SK-N-MC (cell line): ENCODE measurements at places on chromosomes 5 and 9.

GRCh38 chr5:170169996-170170395 lies 62.8 kb upstream of the C5orf58 start:
- DNase-seq: no peak

DNA sequence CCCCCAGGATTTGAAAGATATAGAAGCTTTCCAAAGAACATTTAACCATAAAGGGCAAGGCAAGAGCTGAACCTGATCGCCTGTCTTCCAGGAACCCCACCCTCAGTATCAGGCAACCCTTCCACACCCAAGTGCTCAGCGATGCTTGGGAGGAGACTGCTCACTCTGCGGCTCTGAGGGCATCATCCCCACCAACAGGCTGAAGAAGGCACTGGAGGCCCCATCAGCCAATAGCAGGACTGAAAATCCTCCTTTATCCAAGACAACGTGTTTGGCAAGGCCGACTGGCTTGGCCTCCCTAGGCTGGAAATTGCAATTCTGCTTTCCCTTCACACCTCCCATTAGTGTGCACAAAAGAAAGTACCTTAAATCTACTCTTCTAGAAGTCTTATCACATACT lies 1.4 kb upstream of the PPP2CA start:
- no peak for DNase-seq

DNA sequence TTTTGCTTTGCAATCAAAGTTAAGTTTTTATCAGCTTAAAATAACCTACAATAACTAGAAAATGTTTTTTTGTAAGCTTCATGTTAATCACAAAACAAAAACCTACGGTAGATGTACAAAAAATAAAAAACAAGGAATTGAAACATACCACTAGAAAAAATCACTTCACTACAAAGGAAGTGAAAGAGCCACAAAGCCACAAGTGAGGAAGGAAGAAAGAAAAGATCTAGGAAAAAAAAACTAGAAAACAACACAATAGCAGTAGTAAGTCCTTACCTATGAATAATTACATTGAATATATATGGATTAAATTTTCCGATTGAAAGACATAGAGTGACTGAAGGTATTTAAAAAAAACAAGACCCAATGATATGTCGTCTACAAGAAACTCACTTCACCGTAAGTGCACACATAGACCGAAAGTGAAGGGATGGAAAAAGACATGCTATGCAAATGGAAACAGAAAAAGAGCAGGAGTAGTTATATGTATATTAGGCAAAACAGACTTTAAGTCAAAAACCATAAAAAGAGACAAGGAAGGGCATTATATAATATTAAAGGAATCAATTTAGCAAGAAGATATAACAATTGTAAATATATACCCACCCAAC lies 13.4 kb upstream of the ZDHHC21 start:
- DNase-seq: no peak

DNA sequence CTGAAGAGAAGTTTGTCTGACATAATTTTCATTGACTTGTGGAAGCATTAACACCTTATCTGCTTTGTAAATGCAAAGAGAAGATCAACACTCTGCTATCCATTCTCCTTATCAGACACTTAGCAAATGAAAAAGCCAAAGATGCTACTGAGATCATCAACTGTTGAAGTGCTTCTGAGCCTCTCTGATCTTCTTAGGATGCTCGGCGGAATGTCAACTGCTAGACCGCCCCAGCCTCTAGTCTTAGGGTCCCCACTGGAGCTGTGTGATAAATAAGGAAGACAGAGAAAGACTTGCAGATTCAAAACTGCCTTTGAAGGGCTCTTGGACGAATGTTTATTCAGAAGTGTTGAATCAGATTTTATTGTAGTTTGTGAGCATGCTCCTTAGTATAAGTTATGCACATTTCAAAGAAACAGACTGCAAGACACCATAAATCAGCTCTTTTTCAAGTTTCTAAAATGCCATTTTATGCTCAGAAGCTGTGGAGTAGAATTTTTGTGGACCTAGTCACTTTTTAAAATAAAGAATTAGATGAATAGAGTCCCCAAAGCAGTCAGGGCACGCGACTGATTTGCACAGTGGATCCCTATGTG lies 197.9 kb downstream of the DIRAS2 start:
- DNase-seq: no peak

DNA sequence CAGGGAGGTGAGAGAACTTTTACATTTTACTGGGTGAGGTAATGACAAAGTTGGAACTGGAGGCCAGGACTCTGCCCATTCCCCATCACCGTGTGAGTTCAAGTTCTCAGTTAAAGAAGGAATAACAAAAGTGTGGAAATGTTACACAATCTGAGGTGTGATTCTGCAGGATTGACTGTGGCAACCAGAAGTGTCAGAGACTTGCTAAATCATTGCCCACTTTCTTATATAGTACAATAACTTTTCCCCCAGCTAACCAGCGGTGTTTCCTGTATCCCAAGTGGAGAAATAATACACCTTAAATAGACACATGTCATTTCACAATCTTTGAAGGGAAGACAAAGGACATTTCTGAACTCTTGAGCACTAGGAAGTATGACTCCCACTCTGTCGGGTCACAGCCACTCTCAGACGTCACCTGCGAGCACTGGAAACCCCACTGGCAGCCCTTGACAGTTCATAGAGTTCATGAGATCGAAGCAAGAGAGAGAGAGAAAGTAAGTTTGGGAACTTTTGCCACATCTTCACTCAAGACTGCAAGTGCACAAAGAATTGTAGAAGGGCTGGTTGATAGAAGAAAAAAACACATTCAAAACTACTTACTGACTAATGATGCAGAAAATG lies 28.4 kb downstream of the PAX5 start:
- DNase-seq: no peak

DNA sequence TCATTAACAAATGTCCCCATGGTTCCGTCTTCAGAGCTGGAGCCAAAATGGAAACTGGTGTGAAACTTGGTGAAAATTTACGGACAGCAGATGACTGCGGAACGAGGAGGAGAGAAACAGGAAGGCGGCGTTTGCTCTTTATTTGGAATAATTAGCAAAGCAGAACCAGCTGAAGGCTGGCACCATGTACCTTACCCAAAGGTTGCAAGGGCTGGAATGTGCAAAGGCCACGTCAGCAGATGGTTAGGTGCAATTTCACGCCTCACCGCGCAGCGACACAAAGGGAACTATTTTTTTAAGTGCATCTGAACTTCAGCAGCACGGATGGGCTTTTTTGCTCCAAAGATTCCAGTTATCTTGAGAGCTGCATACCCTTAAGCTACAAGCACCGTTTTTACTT lies 127.4 kb downstream of the COL23A1 start:
- DNase-seq: no peak

DNA sequence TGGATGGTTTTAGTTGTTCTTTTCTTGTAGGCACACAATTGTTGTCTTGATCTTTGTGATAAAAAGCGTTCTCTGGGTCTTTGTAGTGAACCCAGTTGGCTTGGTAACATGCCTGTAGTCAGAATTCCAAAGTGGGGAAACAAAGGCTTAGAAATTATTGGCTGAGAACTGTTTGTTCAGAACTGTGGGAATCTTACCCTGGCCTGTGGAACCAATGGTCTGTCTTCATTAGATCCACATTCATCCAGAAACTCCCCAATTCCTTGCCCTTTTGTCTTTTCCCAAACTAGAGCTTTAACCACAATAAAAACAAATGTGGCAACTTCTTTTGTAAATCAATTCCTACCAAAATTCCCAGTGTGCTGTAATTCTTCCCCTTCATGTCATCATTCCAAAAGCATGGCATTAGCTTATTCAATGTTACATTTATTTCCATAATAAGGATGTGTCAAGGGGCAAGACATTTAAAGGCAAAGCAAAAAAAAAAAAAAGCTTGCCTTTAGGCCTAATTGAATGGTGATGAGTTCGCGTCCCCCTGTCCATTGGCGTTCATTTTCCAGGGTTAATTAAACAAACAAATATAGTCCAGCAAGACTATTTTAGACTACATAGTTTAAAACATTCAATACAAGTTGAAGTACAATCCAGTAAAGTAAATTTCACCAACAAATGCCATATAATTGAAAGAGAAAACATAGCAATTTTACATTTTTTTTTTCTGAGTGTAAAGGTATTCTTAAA lies 249.8 kb upstream of the ZNF608 start:
- DNase-seq: no peak

- DNase-seq: no peak
Observed at GRCh38 chr5:150945947-150946346, 41.2 kb upstream of the ZNF300 start.

DNA sequence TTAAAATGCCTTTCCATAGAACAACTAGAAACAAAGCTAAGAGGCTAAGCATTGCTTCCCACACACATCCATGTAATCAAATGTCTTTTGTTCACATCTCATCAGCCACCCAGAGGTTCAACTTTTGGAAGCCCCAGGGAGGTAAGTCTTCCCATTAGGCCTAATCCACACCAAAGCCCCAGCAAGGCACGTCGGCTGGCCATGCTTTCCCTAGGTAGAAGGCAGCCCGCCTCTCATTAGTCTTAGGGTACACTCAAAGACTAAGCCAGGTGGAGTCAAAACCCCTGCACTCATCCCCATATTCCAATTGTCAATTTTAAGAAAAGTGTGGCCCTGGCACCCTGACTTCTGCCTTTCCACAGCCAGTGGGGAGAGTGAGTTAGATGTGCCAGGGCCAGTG lies 87.9 kb downstream of the ATPSCKMT start:
- no peak for DNase-seq

GRCh38 chr5:164433106-164433870 lies 927.9 kb downstream of the MAT2B start:
- no peak for DNase-seq

GRCh38 chr5:144004146-144004545 lies 166.3 kb downstream of the YIPF5 start:
- no peak for DNase-seq

GRCh38 chr5:106376522-106376921 lies 1294.2 kb downstream of the EFNA5 start:
- no peak for DNase-seq

DNA sequence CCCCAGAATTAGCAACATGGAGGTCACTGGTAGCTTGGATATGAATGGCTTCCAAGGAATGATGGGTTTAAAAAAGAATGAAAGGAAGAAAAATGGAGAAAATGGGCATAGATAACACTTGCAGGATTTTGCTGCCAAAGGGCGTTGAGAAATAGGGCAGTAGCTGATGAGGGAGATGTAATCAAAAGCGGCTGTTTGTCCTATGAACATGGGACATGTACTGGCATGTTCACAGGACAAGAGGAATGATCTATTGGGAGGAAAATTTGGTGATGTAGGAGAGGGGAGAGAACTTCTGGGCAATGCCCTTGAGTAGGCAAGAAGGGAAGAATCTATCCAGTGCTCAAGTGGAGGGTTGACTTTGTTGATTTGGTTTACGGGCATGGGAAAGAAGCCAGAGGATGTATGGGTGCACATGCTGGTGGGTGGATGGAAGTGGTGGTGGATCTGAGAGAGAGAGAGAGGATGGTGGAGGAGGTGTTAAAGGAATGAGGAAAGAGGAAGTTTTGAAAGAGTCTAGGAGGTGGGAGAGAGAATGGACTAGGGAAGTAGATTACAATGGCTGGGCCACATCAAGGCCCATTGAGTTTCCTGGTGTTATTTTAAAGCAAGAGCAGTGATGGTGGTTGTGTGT lies 115.1 kb upstream of the MVB12B start:
- DNase-seq: no peak

DNA sequence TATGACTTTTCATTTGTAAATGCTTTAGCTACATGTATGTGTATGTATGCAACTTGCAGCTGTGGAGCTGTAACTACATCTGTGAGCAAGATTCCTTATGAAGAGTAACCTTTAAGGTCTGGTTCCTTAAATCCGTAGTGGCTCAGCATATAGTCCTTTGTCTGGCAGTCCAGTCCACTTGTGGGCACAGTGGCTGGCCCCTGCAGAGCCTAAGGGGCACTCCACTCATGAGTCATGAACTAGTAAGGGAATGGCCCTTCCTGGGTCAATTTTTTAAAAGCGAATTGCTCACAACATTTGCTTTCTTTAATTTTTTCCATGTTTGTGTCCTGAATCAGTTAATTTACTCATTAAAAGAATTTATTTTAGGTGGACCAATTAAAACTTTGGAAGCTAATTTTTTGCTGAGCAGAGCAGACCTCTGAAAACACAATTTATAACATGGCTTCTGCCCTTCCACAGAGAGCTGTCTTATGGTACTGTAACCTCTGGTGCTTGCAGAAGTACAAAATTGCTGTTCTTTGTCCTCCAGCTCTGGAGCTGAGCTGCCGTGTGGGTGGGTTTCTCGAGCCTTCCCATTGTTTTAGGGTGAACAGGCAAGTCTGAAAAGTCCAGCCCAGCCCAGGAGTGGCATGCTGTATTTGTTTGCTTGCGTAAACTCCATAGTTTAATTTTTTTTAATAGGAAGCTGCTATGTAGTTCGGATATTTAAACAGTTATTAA lies 110.1 kb downstream of the MVB12B start:
- no peak for DNase-seq

GRCh38 chr5:143118222-143118621 lies 285.3 kb downstream of the NR3C1 start:
- DNase-seq: no peak

DNA sequence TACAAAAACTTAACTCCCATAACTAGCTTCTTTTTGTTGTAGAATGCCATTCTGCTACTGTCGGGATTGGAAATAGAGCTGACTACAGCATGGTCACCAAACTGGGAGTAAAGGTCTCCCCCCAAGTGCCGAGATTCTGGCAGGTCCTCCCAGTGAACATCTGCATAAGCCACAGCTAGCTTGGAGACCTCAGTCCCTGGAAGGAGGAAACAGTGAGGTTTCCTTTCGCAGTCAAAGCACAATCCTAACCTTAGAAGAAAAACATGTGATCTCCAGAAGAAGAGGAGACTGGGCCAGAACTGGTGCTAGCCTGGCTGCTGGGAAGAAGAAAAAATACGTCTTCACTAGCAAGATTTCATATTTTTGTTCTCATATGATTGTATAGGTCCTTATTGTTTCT lies 127.4 kb downstream of the SCAMP1 start:
- DNase-seq: no peak

- no peak for DNase-seq
Observed at GRCh38 chr9:15724016-15724415, 171.2 kb downstream of the CCDC171 start.

DNA sequence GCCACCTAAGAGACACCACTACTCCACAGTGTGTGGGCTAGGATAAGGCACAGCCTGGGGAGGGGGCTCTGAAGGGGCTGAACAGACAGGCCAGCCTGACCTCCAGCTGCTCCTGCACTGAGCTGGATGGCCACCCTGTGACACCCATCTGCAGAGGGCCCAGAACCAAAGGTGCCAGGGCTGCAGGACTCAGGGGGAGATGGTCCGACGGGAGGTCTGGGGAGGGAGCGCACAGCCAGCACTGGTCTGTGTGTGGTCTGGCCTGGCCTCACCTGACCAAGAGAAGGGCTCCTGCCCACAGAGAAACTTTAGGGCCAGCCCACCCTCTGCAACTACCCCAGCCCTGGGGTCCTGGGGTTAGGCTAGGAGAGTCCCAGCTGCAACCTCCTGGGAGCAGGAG lies 789 bp downstream of the LTC4S start:
- no peak for DNase-seq

- DNase-seq: no peak
Observed at GRCh38 chr9:128642675-128643245, 13.9 kb downstream of the DYNC2I2 start.

- DNase-seq: no peak
Observed at GRCh38 chr5:20033881-20034280, 45.9 kb upstream of the CDH18 start.

GRCh38 chr9:14618836-14619420 lies 74.3 kb downstream of the ZDHHC21 start:
- DNase-seq: no peak

GRCh38 chr5:5179079-5179478 lies 38.9 kb downstream of the ADAMTS16 start:
- DNase-seq: no peak

- no peak for DNase-seq
Observed at GRCh38 chr9:79569814-79570447, 1.8 kb upstream of the TLE4 start.

GRCh38 chr5:72602696-72603685 lies 95.8 kb upstream of the ZNF366 start:
- DNase-seq: no peak
